Fibroblast of villous mesenchyme (primary cell): ENCODE measurements at places on chromosomes 1 and 21. TPM values are rescaled to one million over a fixed set of nuclear protein-coding genes. Genes with fewer than 3 reads are reported as not detected.

DNA sequence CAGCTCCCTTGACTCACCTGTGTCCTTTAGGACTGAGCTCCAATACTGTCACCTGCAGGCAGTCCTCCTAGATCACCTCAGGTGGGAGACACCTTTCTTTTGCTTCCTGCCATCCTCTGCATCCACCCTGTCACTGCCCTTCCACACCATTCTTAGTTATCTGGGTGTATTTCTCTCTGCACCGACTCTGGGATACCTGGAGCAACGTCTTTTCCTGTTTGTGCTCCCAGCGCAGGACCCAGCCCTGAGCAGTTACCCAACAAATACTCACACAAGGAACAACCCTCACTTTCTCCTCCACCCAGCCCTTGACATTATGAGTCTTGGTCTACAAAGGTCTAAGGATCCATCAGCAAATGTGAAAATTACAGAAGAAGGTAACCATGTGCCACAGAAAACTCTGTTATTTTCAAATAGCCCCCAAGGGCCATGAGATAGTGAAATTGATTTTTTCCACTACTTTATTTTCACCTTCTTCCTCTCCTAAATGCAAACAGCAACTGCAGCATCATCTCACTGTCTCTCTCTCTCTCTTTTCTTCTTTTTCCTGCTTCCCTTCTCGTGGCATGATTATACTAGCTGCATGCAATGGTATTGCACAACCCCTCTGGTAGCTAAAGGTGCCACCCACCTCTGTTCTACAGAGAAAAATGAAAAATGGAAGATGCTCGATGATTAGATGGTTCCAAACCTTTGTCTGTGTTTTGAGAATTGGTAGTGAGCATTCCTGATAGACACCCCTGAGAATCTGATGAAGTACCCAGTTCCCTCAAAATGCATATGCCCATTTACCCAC lies 89.0 kb downstream of the MIS18A start:
- DNase-seq, result no peak

GRCh38 chr1:7743346-7743745 lies 27.8 kb upstream of the VAMP3 start:
- no peak for DNase-seq

DNA sequence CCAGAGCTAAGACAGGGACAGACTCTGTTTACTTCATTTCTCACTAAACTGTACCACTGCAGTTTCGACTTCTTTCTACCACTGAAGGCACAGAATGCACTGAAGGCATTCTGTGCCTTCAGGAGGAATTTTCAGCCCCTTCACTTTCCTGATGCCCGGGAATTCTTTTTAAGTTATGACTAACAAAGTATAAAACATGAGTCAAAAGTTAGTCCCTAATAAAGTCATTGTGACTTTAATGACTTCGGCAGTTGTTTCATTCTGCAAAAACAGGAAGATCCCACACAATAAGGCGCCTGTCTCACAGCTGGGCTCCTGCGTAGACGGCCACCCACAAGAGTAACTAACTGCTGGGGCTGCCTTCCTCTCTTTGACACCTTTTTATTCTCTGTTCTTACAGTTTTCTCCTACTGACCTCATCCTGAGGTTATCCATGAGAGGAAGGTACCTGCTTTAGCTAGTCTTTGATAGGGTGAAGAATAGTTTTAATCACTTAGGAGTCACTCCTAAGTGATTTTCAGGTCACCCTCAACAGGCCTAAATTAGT lies 183.9 kb upstream of the SGIP1 start:
- peak; percentile 54 for DNase-seq

DNA sequence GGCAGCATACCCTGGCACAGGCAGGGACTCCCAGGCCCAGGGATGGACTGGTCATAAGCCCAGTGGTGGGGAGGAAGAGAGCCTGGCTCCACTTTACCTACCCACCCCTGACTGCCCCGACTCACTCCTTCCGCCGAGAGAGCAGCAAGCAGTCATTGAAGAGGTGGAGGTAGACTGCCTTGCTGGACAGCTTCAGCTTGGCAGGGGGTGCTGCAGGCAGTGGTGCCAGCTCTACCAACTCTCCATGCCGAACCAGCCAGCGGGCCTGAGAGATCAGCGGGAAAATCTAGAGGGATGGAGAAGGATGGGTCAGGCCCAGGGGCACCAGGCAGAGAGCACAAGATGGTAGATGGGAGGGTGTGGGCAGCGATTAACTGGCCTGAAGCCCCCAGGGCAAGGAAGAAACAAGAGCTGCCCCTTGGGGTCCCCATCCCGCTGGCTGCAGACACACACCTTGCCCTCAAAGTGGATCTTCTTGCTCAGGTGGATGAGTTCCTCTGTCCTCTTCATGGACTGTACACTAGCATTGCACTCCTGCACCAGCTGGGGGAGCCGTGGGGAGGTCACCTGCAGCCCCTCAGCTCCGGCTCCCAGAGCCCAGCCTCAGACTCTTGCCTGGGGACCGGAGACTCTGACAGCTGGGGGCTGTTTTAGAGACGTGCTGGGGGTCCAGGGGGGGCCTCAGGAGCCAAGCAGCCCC lies 7.7 kb downstream of the ARHGEF19 start:
- peak; percentile 26 for DNase-seq

DNA sequence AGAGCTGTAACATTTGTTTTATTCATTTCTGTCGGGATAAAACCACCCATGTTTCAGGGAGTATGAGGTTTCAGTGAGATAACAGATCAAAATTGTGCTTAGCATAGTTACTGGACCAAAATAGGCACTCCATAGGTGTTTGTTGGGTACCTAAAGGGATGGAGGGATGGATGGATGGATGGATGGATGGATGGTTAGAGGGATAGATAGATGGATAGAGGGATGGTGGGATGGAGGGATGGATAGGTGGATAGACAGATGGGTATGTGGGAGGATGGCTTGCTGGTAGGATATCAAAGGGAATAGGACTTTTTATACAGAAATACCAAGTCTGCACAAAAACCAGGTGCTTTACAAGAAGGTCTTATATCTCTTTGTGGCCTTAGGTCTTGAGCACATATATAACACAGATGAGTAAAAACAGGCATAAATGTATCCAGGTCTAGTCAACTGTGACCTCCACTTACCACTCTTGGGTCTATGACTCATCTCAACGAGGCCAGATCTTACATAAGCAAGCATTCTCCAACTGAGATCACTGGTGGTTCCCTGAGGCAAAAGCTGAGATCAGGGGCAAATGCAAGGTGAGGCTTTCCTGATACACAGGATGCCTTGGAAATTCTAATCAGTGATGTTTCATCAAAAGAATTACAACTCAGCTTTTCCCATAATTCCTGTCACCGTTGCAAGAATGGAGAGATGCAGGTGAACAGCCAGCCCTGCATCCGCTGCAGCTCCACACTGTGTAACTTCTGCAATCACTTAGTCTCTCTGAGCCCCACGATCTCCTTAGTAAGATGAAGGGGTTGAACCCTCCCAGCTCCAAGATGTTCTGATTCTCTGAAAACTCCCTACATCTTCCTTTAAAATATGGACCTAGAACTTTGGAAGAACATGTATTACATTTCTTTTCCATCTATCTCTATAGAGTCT lies 32.0 kb downstream of the PTAFR start:
- peak; percentile 64 for DNase-seq

- peak; percentile 36 for DNase-seq
Measured at GRCh38 chr1:20028125-20028524, 41.9 kb upstream of the PLA2G5 start.

GRCh38 chr1:64882574-64883255 lies 83.6 kb downstream of the JAK1 start:
- DNase-seq, result no peak

- no peak for DNase-seq
Measured at GRCh38 chr1:20487236-20487590, 1.2 kb upstream of the CAMK2N1 start.

- peak; percentile 39 for DNase-seq
Measured at GRCh38 chr1:86499987-86500593, 31.4 kb downstream of the CLCA1 start.

DNA sequence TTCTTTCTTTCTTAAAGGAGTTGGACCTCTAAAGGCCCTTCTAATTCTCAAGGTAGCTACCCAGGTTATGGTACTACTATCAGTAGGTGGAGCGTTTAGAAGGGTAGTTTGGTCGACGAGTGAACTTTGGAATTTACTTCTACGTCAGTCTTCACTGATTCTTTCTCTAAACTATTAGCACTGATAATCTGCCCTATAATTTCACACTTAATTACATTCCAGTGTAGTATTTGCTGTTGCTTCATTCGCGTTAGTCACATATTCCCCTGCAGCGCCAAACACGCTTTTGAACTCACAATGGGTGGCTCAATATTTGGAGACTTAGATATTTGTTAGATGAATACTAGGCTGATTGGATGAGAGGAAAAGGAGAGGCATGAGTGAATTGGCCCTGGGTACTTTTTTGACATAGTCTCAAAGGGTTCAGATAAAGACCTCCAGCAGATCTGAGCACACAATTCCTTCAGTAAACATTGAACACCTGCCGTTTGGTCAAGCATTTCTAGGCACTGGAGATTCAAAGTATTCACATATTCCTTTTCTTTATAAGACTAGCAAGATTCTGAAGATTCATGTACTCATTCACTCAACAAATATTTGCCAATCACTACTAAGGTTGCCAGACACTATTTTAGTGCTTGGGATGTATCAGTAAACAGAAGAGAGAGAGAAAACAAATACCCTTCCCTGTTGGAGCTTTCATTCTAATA lies 929 bp upstream of the FOXJ3 start:
- DNase-seq, result peak; percentile 54

DNA sequence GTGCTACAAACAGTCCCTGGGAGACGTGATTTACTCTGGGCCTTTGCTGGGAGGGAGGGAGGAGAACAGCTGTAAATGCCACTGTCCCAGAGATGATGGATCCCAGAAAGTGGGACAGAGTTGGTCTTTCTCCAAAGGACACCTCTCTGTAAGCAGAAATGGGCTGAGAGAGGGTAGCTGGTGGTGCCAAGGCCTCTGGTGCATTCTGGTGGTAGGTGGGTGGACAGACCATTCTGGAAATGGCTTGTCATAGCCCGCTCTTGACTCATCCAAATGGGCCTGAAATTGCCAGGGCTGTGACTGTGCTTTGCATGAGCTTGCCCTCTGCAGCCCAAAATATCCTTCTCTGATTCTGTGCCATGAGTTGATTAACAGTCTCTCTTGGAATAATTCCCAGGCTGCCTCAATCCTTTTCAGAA lies 36.1 kb downstream of the CCDC185 start:
- no peak for DNase-seq

- no peak for DNase-seq
Measured at GRCh38 chr1:160397651-160398050, 2.7 kb upstream of the VANGL2 start.

- DNase-seq, result no peak
Measured at GRCh38 chr1:204709021-204709420, 23.5 kb upstream of the LRRN2 start.

DNA sequence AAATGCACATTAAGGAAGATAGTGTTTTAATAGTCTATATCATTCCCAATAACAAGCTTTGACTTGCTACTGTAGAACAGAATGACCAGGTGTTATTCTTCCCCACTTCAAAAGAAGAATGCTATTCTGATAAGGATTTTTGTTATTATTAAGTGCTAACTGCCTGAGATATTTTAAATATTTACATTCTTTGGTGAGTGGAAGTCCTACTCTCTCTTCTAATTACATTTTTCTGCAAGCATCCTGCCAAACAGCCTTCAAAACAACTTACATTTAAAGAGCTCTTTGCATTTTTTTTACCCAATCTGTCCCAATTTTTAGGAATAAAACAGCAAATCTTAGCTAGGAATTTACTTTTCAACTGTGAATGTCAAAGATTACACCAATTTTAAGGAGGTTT lies 23.5 kb upstream of the SYDE2 start:
- DNase-seq, result no peak

- peak; percentile 58 for DNase-seq
Measured at GRCh38 chr1:212630158-212630900, 21.8 kb downstream of the ATF3 start.

DNA sequence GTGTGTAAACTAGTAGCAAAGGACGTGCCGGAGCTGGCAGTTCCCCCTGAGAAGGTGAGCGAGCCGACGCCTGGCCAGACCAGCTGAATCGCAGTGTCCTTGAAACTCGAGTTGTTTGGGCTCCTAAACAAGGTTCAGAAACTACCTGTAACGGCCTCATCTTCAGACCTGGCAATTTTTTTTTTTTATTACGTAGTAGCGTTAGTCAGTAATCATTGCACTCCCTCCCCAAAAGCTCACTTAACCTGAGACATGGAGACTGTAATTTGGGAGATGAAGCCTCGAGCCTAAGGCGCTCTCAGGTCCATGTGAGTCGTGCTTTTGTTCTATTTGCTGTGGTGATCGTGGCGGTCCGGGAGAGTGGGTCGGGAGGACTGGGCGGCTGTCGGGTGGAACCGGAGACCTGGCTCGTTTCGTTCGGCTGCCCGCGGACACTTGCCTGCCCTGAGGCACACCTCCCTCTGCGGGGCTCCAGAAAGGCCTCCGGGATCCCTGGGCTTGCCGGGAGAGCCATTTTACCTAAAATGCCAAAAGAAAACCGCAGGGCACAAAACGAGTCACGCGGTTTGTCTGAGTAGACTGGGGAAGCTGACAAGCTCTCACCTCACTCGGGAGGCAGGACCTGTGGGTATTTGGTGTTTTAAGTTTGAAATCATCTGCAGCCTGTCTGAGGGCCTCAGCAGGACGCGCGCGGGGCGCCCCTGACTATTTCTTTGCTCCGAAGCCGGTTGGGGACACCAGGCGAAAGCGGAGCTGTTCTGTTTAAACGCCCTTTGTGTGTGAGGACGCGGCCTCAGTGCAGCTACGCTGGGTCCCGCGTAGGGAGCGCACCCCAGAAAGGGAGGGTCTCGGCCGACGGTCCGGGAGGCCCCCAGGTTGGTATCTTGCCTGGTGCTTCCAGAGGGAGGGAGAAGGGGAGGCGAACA lies 722 bp downstream of the LHX8 start:
- DNase-seq, result no peak

GRCh38 chr1:36157115-36157903 lies 1.3 kb downstream of the MAP7D1 start:
- DNase-seq, result peak; percentile 37

DNA sequence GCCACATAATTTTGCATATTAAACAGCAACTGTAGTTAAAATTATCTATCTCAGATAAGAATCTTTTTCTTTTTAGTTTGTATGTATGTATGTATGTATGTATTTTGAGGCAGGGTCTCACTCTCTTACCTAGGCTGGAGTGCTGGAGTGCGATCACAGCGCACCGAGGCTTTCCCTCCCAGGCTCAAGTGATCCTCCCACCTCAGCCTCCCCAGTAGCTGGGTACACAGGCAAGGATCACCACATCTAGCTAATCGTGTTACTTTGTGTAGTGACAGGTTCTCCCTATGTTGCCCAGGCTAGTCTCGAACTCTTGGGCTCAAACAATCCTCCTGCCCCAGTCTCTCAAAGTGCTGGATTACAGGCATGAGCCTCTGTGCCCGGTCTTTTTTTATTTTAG lies 30.5 kb upstream of the PUM1 start:
- DNase-seq, result no peak

GRCh38 chr21:44709426-44710293 lies 1.7 kb downstream of the TSPEAR start:
- DNase-seq, result peak; percentile 1

- DNase-seq, result no peak
Measured at GRCh38 chr1:1875932-1876331, 15.0 kb downstream of the GNB1 start.

DENND4B gene
- 27.6 and 29.0 TPM in 2 replicates for total RNA-seq

GSTM4 gene
- 11.7 and 15.1 TPM in 2 replicates for total RNA-seq

KCNE1 gene
- total RNA-seq, result under 0.01 and 0.64 TPM in 2 replicates

SLC45A1 gene
- total RNA-seq, result 0.86 and 1.9 TPM in 2 replicates

NBL1 gene
- total RNA-seq, result 61.3 and 90.5 TPM in 2 replicates

TNFRSF9 gene
- 0.32 and 0.43 TPM in 2 replicates for total RNA-seq

CFAP45 gene
- total RNA-seq, result 0.32 and 0.43 TPM in 2 replicates

ZSWIM5 gene
- 0.43 and 2.3 TPM in 2 replicates for total RNA-seq
